Upper lobe of left lung (tissue), 6 donors: ENCODE measurements at places on chromosomes 7 and 10.

DNA sequence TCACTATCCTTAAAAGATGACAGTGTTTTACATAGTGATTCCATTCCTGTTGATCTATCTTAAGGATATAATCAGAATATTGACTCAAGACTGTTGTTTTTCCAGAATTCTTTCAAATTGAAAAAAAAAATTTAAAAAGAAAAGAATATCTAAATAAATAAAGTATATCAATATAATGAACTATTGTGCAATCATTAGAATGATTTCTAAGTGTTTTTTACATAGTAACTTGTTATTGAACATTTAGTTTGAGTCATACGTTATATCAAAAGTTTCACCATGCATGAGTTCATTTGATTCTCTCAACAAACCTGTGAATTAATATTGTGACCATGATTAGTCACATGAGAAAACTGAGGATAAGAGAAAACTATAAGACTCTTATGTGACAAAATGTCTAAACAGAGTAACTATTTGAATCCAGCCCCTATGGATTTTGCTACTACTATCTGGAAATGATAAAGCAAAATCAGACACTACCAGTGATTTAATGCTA, 46.1 kb downstream of the KLF6 start:
- DNase-seq = no peak

DNA sequence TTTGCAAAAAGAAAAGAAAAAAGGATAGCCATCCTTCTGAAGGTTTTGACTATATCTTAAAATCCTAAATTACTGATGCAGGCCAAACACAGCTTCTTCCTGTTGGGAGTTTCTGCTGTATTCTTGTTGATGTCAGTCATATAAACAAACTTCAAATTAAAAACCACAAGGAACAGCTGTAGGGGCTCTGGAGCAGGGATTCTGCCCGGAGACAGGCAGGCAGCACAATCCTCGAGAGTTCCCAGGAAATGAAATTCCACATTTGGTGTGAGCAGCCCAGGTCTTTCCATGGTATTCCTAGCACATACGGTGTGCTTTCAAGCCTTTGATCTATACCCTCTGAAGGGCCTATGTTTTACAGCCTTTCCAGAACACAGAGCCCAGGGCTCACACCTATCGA, 43.2 kb downstream of the INSYN2A start:
- DNase-seq = no peak

DNA sequence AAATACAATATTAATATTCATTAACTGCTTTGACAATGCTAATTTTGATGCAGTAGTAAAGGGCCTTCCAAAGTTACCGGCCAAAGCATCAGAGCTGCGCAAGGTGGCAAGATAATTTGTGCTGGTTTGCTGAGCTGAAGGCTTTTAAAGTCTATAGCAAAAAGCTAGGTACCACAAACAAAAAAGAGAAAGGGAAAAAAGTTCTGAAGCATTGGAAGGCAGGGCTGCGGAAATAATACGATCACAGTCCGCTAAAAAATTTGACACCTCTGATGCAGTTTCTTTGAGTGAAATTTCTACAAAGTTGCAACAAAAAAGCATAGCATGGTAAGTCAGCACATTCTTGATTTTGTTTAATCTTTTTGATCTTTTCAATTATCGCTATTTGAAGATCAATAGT, 175.6 kb downstream of the TCF7L2 start:
- no peak for DNase-seq

DNA sequence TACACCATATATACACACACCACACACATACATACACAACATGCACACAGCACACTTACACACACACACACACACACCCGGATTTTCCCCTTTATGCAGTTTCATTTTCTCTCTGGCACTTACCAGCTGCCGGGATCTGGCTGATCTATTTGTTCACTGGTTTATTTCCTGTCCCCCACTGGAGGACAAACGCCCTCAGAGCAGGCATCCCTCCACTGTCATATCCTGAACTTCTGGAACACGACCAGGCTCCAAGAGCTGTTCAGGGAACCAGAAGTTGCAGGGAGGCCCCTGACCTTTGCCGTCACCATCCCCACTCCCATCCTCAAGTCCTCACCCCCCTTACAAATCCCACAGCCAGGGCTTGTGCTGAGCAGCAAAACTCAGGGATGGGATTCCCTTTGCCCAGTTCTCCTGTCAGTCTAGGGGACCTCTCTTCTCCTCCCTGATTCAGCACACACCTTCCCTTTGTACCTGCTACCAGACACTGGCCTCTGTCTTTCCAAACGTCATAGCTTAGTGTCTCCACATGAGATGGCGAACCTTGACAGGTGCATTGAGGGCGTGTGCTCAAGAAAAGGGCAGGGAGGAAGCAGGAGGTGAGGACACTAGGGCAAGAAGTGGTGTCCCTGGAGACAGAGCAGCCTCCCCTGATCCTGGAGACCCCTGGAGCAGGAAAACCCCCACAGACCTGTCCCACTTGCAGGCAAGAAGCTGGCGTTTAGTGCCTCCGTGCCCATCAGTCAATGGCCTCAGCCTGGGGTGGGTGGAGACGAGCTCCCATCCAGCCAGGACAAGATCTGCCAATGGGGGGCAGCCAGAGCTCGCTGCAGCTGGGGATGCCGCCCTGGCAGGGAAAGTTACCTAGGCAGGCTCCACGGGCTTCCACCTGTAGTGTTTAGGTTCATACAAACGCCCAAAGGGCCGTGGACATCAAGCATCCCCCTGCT, 12.7 kb upstream of the DOCK1 start:
- DNase-seq = no peak

- DNase-seq = no peak
These were observed 8.3 kb upstream of the ATP6V0E2 start for GRCh38 chr7:149865437-149865836.

DNA sequence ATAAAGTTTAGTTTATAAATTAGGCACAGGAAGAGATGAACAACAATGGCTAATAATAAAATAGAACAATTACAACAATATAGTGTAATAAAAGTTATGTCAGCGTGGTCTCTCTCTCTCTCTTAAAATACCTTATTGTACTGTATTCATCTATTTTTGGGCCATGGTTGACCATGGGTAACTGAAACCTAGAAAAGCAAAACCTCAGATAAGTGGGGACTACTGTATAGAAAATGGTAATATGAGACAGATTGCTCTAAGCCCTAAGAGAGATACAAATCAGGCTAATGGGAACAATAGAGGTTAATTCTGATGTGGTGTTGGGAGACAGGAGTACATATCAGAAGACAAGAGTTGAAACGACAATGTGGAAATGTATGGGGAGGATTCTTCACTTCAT, 86.2 kb downstream of the ZNF365 start:
- no peak for DNase-seq

- DNase-seq = no peak
These were observed 24.4 kb downstream of the TSPAN12 start for GRCh38 chr7:120833546-120833945.

- peak; percentile 92 for DNase-seq
These were observed at the start of gene SLC26A5 for GRCh38 chr7:103446049-103446520. Gene SLC26A5 (minus strand): TSS chr7:103446207. CDS start chr7:103421514, 24,693 bp downstream.

- DNase-seq = no peak
These were observed 1.7 kb downstream of the PROSER2 start for GRCh38 chr10:11824825-11825224.

DNA sequence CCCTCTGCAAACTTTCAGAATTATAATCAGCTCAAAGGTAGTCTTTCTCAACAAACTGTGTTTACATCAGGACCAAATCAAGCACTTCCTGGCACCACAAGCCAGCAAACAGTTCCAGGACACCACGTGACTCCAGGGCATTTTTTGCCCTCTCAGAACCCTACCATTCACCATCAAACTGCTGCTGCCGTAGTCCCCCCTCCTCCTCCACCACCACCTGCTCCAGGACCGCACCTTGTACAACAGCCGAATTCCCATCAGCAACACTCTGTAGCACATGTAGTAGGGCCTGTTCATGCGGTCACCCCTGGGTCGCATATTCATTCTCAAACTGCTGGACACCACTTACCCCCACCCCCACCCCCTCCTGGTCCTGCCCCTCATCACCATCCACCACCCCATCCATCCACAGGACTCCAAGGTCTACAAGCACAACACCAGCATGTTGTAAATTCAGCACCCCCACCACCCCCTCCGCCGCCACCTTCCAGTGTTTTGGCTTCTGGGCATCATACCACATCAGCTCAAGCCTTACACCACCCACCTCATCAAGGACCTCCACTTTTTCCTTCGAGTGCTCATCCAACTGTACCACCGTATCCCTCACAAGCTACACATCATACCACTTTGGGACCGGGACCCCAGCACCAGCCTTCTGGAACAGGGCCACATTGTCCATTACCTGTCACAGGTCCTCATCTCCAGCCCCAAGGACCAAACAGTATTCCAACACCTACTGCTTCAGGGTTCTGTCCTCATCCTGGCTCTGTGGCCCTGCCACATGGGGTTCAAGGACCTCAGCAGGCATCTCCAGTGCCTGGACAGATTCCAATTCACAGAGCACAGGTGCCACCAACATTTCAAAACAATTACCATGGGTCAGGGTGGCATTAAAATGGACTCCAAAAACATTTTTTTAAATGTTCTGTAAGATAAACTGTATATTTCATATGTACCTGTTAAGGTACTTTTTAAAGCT, 98.7 kb downstream of the KMT2E start:
- DNase-seq = peak; percentile 78

GRCh38 chr10:122461729-122462532, 578 bp downstream of the HTRA1 start:
- DNase-seq = peak; percentile 91

- DNase-seq = no peak
These were observed 4.8 kb downstream of the BTRC start for GRCh38 chr10:101358706-101359300.

GRCh38 chr7:151506901-151507382, 12.8 kb downstream of the RHEB start:
- DNase-seq = no peak

- no peak for DNase-seq
These were observed 154.6 kb downstream of the ADARB2 start for GRCh38 chr10:1582739-1583138.

DNA sequence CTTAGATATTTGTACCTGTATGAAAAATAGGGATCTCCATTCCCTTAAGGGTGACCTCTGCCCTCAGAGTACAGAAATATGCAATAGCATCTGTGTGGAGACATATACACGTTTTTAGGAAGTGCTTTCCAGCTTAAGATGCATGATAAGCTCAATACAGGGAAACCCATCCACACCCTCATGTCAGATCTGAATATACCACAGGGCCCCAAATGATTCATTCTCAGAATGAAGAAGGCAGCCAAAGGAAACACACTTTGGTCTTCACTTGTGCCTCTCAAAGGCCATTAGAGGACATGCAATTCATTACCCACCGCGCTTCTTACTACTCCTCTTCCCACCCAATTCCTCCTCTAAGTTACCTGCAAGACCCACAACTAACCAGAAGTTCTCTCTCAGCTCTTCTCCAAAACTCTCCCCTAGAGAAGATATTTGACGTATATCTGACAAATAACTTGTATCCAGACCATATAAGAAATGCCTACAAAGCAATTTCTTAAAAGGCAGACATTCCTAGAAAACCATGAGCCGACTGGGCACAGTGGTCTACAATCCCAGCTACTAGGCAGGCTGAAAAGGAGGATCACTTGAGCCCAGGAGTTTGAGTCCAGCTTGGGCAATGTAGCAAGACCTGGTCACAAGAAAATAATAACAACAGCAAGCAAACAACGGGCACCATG, 103.0 kb downstream of the OAT start:
- no peak for DNase-seq

DNA sequence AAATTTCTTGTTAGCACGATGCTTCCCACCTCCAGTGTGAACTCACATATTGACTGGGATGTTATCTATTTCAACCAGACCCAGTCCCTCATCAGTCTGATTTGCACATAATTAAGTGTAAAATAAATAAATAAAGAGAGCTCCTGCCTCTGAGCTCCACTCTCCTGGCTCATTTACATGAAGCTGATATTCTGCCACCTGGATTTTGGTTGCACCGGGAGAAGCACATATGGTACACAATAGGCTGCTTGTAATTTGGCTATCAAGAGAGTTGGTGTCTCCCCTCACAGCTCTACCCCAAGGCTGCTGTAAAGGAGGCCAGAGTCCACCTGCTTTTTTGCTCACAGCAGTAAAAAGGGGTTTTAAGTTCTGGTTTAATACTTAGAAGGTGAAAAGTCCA, 610.5 kb downstream of the KCNMA1 start:
- no peak for DNase-seq

DNA sequence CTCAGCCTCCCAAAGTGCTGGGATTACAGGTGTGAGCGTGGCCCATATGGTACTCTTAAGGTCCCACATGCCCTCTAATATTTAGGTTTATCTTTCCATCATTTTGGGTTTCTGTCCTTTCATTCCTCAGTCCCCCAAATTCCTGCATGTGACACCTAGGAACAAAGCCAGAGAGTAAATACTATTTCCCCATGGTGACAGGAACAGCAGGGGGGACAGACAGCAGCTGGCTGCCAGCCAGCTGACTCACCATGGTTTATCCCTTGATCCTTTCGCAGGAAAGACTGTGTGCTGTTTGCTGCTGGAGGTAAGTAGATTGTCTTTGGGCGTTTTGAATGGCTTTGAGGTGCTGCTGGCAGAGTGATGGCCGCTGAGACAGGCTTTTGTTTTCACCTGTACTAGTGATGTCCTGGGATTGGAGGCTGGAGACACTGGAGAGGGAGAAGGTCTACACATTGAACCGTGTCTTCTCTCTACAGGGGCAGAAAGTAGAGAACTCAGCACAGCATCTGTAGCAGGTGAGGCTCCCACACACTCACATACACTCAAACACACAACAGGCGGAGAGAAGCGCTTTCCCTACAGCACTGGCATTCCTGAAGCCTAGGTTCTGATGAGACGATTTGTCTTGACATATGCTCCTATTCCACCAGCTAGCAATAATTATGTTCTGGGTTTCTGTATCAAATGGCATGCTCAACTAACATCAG, 83.7 kb upstream of the EFCAB10 start:
- no peak for DNase-seq

DNA sequence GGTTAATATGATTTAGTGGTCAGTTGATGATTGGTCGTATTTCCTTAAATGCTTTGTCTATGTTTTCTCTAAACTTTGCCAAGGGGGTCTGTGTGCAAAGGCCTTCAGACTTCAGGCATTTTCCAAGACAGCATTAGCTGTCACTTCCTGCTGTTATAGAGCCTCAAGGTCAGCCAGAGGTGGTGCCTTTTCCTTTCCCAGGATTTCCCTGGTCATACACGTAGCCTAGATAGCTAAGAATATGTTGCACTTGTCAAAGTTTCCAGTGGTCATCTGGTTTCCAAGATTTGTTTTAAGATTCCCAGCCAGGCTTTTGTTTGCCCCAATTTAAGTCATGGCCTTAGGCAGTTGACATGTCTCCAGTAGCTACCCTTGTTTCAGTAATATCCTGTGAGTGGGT, 133.2 kb upstream of the IGFBP3 start:
- DNase-seq = no peak
